ENCODE measurements at places on chromosomes 3 and 15. TPM values are rescaled to one million over a fixed set of nuclear protein-coding genes. Genes with fewer than 3 reads are reported as not detected.
A peak's percentile ranks its signal among the peaks of the same experiment; 100 is the strongest.

GRCh38 chr3:71662568-71662967 is 62.6 kb downstream of the EIF4E3 start:
- H3K4me1 ChIP-seq, result no peaks in the 10 kb centered on the region
- H3K27me3 ChIP-seq, result no peaks in the 10 kb centered on the region
- no peak for DNase-seq
- H3K4me3 ChIP-seq, result no peak overlapping the region
- H3K27ac ChIP-seq, result no peak overlapping the region

DNA sequence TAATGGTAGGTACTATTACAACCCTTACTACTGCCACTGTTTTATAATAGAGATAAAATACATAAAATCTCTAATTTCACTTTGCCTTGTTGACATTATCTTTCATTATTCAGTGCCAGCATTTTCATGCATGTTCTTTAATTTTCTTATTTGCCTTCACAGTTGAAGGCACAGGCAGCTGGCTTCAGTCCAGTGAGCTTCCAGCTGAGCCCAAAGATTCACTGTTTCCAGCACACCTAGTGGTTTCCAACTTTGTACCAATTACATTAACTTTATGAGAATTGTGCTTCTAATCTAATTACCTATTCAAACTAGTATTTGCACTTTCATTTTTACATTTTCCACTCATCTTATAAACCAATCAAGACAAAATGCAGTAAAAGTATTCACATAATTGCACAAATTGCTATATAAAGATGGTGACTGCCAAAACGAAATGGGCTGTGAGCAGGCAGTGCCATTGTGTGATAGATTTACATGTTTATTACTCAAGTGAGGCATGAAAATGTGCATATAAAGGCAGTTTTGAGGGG is 228.3 kb downstream of the MFSD1 start:
- H3K27ac ChIP-seq, result no peak overlapping the region
- H3K36me3 ChIP-seq, result no peaks in the 10 kb centered on the region
- H3K4me1 ChIP-seq, result no peaks in the 10 kb centered on the region
- H3K27me3 ChIP-seq, result no peaks in the 10 kb centered on the region
- DNase-seq, result no peak

DNA sequence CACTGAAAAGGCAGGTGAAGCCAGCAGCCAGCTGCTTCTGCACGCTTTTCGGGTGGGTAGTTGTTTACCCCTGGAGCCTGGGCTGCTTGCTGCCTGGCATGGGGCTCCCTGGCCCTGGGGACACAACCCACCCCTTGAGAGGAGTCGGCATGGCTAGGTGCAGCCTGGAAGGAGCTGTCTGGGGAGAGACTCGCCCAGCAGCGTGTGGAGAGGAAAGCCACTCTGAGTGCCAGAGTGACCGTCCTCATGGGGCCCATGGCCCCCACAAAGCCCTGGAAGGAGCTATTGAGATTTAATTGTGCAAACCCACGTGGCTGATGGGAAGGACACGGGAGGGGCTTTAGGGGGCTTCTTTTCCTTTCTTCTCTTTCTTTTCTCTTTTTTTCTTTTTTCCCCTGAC is 137.5 kb downstream of the OPA1 start:
- no peak overlapping the region for H3K27ac ChIP-seq
- no peaks in the 10 kb centered on the region for H3K36me3 ChIP-seq
- no peaks in the 10 kb centered on the region for H3K27me3 ChIP-seq
- DNase-seq, result no peak

DNA sequence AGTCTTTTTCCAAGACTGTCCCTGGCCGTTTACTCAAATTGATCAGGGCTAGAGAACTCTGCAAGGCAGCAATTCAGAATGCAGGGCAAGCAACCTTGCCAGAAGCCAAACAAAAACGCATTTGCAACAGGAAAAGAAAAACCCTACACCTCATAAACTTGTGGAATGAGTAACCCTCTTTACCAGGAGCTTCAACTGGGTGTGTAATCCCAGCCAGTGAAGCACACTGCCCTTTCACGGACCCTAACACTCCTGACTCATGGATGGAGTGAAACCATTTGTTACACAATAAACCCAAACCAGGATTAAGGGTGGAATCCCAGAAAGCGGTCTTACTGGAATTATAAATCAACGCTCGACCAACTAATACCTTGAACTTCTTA is 14.8 kb upstream of the LDHAL6B start:
- H3K27ac ChIP-seq, result no peak overlapping the region
- H3K36me3 ChIP-seq, result peaks cover 49% of the 10 kb centered on the region
- H3K4me3 ChIP-seq, result no peak overlapping the region
- H3K4me1 ChIP-seq, result no peaks in the 10 kb centered on the region
- no peaks in the 10 kb centered on the region for H3K27me3 ChIP-seq
- no peak for DNase-seq

- peaks cover 4% of the 10 kb centered on the region for H3K4me1 ChIP-seq
- no peaks in the 10 kb centered on the region for H3K36me3 ChIP-seq
- H3K27me3 ChIP-seq, result no peaks in the 10 kb centered on the region
- no peak overlapping the region for H3K4me3 ChIP-seq
- peak; percentile 79 for DNase-seq
Measured at GRCh38 chr3:195546130-195546560, 3.0 kb upstream of the PPP1R2 start.

DNA sequence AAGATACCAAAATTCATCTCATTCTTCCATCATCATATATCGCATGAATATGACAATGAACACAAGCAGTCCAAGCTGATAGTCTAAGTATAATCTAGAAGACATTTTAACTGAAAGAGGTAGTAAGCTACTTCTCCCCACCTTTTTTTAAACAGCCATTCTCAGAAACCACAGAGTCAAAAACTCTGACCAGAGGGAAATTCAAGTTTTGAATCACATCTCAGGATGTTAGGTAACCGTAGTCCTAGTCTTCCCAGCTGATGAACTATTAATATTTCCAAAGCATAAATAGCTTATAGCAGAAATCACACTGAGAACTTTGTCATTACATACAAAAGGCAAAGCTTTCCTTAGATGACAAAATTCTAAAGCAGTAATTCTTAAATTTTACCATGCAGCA is 25.8 kb downstream of the NPTN start:
- H3K27ac ChIP-seq, result no peak overlapping the region
- no peak for DNase-seq
- H3K4me3 ChIP-seq, result no peak overlapping the region

- no peak overlapping the region for H3K27ac ChIP-seq
- no peak overlapping the region for H3K4me3 ChIP-seq
- H3K36me3 ChIP-seq, result no peaks in the 10 kb centered on the region
- H3K4me1 ChIP-seq, result no peaks in the 10 kb centered on the region
- no peak for DNase-seq
- H3K27me3 ChIP-seq, result no peaks in the 10 kb centered on the region
Measured at GRCh38 chr15:87527416-87527815, 729.1 kb downstream of the NTRK3 start.

- peaks cover 12% of the 10 kb centered on the region for H3K4me1 ChIP-seq
- no peak for DNase-seq
- H3K36me3 ChIP-seq, result no peaks in the 10 kb centered on the region
- H3K4me3 ChIP-seq, result no peak overlapping the region
- no peaks in the 10 kb centered on the region for H3K27me3 ChIP-seq
- no peak overlapping the region for H3K27ac ChIP-seq
Measured at GRCh38 chr3:151908399-151908798, 35.0 kb downstream of the SUCNR1 start.

GRCh38 chr15:67031331-67031730 is 34.1 kb upstream of the SMAD3 start:
- no peak overlapping the region for H3K4me3 ChIP-seq
- DNase-seq, result no peak
- no peak overlapping the region for H3K27ac ChIP-seq
- no peaks in the 10 kb centered on the region for H3K27me3 ChIP-seq
- no peaks in the 10 kb centered on the region for H3K36me3 ChIP-seq

- DNase-seq, result no peak
- H3K4me1 ChIP-seq, result no peaks in the 10 kb centered on the region
- no peaks in the 10 kb centered on the region for H3K27me3 ChIP-seq
Measured at GRCh38 chr3:131630807-131631206, 128.0 kb upstream of the MRPL3 start.

- H3K36me3 ChIP-seq, result no peaks in the 10 kb centered on the region
- H3K27ac ChIP-seq, result no peak overlapping the region
- H3K4me1 ChIP-seq, result peaks cover 22% of the 10 kb centered on the region
- DNase-seq, result no peak
Measured at GRCh38 chr3:20083253-20083652, 43.0 kb downstream of the KAT2B start.

DNA sequence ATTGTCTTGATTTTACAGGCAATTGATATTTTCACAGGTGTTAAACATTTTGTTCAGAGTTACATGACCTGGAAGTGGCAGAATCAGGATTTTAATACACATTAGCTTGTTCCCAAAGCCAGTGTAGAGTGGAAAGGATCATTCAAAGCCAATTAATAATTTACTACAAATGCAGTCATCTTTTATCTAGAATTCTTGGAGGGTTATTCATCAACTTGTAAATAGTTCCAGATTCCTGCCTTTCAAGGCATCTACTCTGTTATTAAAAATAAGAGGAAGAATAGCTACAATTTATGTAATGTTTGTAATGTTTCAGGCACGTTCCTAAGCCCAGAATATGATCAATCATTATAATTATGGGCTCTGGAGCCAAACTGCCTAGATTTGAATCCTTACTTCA is 358.5 kb downstream of the ZNF385D start:
- H3K36me3 ChIP-seq, result no peaks in the 10 kb centered on the region
- H3K4me1 ChIP-seq, result no peaks in the 10 kb centered on the region
- no peak for DNase-seq
- no peak overlapping the region for H3K4me3 ChIP-seq
- no peak overlapping the region for H3K27ac ChIP-seq

- no peak overlapping the region for H3K4me3 ChIP-seq
- no peak for DNase-seq
- peaks cover 31% of the 10 kb centered on the region for H3K36me3 ChIP-seq
- no peak overlapping the region for H3K27ac ChIP-seq
- no peaks in the 10 kb centered on the region for H3K4me1 ChIP-seq
- no peaks in the 10 kb centered on the region for H3K27me3 ChIP-seq
Measured at GRCh38 chr15:71937650-71938311, 127.4 kb downstream of the NR2E3 start.

GRCh38 chr15:50151476-50151875 is 30.5 kb upstream of the SLC27A2 start:
- DNase-seq, result no peak
- no peaks in the 10 kb centered on the region for H3K4me1 ChIP-seq
- no peaks in the 10 kb centered on the region for H3K27me3 ChIP-seq
- no peak overlapping the region for H3K27ac ChIP-seq
- no peaks in the 10 kb centered on the region for H3K36me3 ChIP-seq

- no peaks in the 10 kb centered on the region for H3K27me3 ChIP-seq
- no peak for DNase-seq
- no peak overlapping the region for H3K27ac ChIP-seq
- H3K36me3 ChIP-seq, result no peaks in the 10 kb centered on the region
Measured at GRCh38 chr15:31867536-31868442, 162.5 kb upstream of the CHRNA7 start.

- H3K36me3 ChIP-seq, result no peaks in the 10 kb centered on the region
- H3K27me3 ChIP-seq, result no peaks in the 10 kb centered on the region
- DNase-seq, result no peak
- no peak overlapping the region for H3K27ac ChIP-seq
- no peaks in the 10 kb centered on the region for H3K4me1 ChIP-seq
- no peak overlapping the region for H3K4me3 ChIP-seq
Measured at GRCh38 chr3:31890007-31890406, 91.1 kb downstream of the OSBPL10 start.

DNA sequence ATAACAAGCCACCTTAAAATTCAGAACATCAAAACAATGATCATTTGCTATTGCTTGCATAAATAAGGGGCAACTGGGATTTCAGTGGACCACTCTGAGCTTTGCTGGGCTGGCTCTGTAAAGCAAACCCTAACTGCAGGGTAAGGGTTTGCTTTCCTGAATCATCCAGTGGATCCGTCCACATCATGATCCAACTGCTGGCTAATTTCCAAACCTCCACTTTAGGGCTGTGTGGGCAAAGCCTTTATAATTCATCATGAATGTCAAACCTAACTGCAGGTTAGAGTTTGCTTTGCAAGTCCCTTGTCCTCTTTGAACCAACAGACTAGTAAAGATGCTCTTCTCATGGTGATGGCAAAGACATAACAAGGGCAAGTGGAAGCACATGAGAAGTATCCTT is 76.1 kb downstream of the SYNPR start:
- H3K27ac ChIP-seq, result no peak overlapping the region
- H3K27me3 ChIP-seq, result no peaks in the 10 kb centered on the region
- no peaks in the 10 kb centered on the region for H3K36me3 ChIP-seq
- H3K4me1 ChIP-seq, result no peaks in the 10 kb centered on the region
- no peak overlapping the region for H3K4me3 ChIP-seq
- DNase-seq, result no peak

GRCh38 chr3:41239587-41239986 is 40.3 kb downstream of the CTNNB1 start:
- no peak for DNase-seq
- no peaks in the 10 kb centered on the region for H3K4me1 ChIP-seq
- no peak overlapping the region for H3K27ac ChIP-seq
- peaks cover 69% of the 10 kb centered on the region for H3K36me3 ChIP-seq
- no peak overlapping the region for H3K4me3 ChIP-seq
- no peaks in the 10 kb centered on the region for H3K27me3 ChIP-seq

GRCh38 chr3:133884054-133884886 is 11.4 kb downstream of the RAB6B start:
- H3K27me3 ChIP-seq, result no peaks in the 10 kb centered on the region
- H3K4me1 ChIP-seq, result peaks cover 24% of the 10 kb centered on the region
- H3K4me3 ChIP-seq, result no peak overlapping the region
- no peak overlapping the region for H3K27ac ChIP-seq
- peak; percentile 26 for DNase-seq

- no peaks in the 10 kb centered on the region for H3K27me3 ChIP-seq
- no peak overlapping the region for H3K27ac ChIP-seq
- no peak overlapping the region for H3K4me3 ChIP-seq
Measured at GRCh38 chr3:55490276-55490913, 3.3 kb upstream of the WNT5A start.

GRCh38 chr3:48957006-48957705 is 32.9 kb upstream of the P4HTM start:
- peaks cover 8% of the 10 kb centered on the region for H3K4me1 ChIP-seq
- H3K4me3 ChIP-seq, result no peak overlapping the region
- H3K36me3 ChIP-seq, result peaks cover 39% of the 10 kb centered on the region
- H3K27ac ChIP-seq, result no peak overlapping the region
- DNase-seq, result no peak

PLA1A gene
- 6.7 TPM for total RNA-seq

ACSBG1 gene
- not detected for total RNA-seq

FGF7 gene
- total RNA-seq, result 27.2 TPM

DAZL gene
- not detected for total RNA-seq

CD200R1 gene
- 0.83 TPM for total RNA-seq

Measured in right atrium auricular region (tissue), 2 donors.